AG20443 (cell line): ENCODE measurements at places on chromosomes 4 and X.
A peak's percentile ranks its signal among the peaks of the same experiment; 100 is the strongest.

- peak; percentile 84 for DNase-seq
These were observed 25.8 kb upstream of the CHRNA9 start for GRCh38 chr4:40309250-40309774.

GRCh38 chr4:180512801-180513475, 1730.3 kb upstream of the TENM3 start:
- DNase-seq = no peak

GRCh38 chrX:29545878-29546277, 669.5 kb upstream of the MAGEB2 start:
- no peak for DNase-seq

DNA sequence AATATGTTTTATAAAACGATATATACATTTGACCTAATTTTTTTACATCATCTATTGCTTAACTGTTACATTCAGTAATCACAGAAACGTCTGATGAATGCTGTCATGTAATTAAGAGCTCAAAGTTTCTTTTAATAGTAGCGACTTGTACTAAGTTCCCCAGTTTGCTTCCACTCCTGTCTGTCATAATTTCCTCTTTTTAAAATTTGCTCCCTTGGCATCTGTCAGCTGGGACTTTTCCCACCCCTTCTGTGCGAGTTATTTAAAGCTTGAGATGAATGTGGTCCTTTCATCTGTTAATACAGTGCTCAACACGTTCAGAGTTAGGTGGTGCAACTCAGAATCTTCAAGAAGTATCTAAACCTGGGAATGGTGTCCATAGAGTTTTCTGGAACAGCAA, 1.2 kb downstream of the RAP1GDS1 start:
- no peak for DNase-seq

DNA sequence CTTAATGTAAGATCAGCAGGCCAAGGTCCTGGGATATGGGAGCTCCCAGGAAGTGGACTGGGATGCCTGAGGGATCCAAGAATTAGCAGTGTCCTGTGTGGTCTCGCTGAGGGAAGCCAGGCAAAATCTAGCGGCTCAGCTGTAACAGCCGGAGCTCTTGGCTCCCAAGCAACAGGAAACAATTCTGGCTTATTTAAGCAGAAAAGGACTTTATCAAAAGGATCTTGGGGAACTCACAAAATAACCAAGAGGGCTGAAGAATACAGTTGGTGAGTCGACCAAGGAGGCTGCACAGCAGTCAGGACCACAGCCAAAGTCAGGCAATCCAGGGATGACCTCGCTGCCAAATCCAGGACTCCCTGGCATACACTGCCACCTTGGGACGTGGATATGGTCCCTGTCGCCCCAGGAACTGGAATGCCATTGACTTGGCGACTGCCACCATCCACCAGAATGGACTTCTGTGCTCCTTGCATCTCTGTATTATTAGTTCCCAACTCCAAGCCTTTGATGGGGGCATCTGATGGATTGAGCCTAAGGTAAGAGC, 165.3 kb upstream of the BCOR start:
- DNase-seq = no peak

DNA sequence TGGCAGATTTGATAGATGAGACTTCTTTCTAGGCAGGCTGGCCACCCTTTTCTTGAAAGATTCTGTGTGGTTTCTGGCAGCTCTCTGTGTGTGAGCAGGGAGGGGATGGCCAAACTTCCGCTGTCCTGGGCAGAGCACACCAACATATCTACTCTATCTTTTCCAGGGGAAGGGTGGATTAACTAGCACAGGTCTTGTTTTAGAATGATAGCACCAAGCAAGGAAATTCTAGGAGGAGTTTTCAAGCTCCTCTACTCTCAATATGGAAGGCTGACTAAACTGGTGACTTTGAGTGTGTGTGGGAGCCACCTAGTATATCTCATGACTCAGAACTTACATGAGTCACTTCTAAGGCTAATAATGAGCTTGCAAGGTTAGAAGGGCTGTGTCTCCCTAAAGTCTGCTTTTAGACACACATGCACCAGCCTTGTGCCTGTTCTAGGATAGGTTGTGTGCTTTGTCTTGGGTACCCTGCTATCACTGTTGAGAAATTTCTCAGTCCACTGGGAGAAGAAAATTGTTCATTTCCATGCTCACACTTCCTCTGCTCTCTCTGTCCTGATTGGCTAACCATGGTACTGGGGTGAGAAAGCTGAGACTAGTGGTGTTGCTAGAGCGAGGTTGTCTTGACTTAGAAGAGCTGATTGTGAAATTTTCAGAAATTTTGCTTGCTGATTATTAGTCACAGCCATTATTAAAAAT, 72.9 kb downstream of the YIPF6 start:
- peak; percentile 34 for DNase-seq

- DNase-seq = peak; percentile 15
These were observed 19.0 kb upstream of the MAGEB2 start for GRCh38 chrX:30196322-30196721.

GRCh38 chr4:106136777-106137331, 179.2 kb downstream of the TBCK start:
- no peak for DNase-seq

- no peak for DNase-seq
These were observed 64.3 kb downstream of the SCML2 start for GRCh38 chrX:18290200-18290599.

DNA sequence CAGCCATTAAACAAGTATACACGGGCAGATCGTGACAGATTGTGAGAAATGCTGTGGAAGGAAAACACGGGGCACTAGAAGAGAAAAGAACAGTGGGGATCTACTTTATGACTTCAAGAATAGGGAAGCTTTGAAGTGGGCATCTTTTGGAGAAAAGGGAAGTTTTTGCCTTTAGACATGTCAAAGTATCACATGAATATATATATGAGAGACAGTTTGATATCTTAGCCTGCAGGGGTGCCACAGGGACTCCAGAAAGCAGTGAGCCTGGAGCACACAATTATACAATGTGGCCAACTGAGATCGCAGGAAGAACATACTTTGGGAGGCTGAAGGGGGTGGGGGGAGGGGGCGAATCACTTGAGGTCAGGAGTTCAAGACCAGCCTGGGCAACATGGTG, 35.7 kb downstream of the RELL1 start:
- no peak for DNase-seq

DNA sequence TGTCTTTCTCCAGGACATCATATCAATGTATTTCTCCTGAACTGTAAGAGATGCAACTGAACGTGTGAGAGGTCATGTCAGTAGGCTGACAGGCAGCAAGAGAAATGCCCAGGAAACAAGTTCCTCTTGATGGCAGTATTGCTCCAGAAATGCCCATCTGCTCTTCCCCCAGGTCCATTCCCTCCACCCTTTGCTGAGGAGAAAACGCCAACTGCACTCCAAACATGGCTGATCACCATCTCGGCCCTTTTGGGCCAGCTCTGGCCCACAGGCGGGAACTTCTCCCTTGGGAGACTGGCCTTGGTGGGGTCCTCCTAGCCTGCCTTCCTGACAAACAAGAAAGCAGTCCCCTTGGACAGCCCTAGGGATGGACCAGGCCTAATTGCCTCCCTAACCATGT, 276.5 kb upstream of the AGTR2 start:
- DNase-seq = no peak

DNA sequence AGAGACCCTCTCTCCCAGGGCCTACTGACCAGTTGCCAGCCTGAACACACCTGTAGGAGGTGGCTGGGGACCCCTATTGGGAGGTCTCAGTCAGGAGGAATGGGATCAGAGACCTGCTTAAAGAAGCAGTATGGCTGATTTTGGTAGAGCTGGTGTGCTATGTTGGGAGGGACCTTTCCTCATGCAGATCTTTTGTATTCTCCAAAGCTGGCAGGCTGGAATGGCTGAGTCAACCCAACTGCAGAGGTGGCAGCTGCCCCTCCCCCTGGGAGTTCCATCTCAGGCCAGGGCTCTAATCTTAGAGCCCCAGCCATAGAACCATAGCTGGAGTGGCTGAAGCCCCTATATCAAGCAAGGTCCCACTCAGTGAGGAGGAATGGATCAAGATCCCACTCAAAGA, 279.3 kb upstream of the BMP3 start:
- no peak for DNase-seq

- no peak for DNase-seq
These were observed 54.2 kb upstream of the CLDN24 start for GRCh38 chr4:183376381-183376780.

GRCh38 chr4:161320377-161320776, 843.4 kb downstream of the FSTL5 start:
- DNase-seq = no peak

GRCh38 chrX:123648028-123648810, 84.6 kb downstream of the THOC2 start:
- no peak for DNase-seq

DNA sequence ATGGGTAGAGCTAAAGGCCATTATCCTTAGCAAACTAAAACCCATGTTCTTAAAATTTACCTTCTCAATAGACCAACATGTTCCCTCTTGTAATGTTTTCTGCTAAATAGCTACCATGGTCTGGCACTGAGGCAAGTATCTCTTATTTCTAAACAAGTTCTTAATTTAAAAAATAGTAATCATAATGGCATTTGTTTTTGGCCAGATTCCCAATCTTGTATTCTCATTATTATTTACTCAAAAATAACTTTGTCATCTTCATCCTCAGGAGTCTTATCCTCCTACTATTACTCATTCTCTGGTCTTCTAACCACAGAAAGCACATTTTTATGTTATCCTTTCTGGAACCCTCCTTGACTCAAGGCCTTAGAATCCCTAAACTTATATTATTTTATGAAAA, 931.2 kb downstream of the CCSER1 start:
- no peak for DNase-seq

GRCh38 chr4:77225022-77225421, 68.0 kb downstream of the CCNG2 start:
- DNase-seq = no peak

DNA sequence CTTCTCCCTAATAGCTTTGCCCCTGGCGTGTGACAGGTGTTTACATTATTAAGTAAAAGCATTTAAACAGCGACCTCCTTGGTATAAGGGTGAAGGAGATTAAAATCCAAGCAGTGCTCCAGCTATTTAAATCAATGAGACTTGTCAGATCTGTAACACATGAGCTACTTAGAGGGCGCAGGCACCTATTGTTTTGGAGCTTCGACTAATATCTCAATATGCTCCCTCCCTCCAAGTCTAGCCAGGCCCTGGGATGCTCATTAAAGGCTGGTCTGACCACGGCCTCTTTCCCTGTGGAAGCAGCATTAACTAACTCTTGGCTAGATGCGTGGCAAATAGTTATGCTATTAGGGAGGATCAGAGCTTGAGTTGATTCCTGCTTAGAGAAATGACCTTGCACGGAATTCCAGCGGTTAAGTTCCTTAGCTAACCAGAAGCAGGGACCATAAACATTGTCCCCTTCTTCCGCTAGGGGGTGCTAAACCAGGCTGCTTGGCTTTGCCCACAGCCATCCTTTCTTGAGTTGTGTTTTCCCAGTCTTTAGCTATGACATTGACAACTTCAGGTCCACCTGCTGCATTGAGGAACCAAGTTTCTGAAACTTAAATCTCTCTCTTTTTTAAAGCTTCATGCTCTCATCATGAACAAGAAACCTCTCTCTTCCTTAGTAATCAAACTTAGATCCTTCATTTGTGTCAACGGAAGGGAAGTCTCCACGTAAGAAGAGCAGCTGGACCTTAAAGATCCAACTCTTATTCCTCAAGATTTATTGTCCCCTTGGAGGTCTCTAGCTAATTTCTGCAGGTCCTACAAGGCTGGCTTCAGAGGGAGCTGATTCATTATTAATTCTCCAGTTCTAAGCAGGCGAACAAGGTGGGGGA, 80.7 kb upstream of the IGFBP7 start:
- DNase-seq = peak; percentile 39

DNA sequence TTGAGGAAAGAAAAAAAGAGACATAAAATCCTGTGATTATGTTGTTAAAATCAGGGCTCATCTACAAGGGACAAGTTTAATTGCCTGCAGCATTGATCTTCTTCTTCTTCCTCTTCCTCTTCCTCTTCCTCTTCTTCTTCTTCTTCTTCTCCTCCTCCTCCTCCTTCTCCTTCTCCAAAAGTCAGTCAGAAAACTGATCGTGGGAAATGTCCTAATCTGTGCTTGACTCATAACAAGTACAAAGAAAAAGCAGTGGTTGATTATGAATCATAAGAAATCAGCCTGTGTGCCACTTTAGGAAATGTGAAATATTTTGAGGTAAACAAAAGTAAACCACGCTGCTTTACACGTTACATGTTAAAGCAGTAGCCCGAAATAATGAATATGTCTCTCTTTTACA, 2.7 kb upstream of the ATP10D start:
- DNase-seq = peak; percentile 25

GRCh38 chrX:153569475-153569874, 29.5 kb downstream of the CCNQ start:
- DNase-seq = no peak

- no peak for DNase-seq
These were observed 644 bp downstream of the ERCC6L start for GRCh38 chrX:72238183-72238582.

DNA sequence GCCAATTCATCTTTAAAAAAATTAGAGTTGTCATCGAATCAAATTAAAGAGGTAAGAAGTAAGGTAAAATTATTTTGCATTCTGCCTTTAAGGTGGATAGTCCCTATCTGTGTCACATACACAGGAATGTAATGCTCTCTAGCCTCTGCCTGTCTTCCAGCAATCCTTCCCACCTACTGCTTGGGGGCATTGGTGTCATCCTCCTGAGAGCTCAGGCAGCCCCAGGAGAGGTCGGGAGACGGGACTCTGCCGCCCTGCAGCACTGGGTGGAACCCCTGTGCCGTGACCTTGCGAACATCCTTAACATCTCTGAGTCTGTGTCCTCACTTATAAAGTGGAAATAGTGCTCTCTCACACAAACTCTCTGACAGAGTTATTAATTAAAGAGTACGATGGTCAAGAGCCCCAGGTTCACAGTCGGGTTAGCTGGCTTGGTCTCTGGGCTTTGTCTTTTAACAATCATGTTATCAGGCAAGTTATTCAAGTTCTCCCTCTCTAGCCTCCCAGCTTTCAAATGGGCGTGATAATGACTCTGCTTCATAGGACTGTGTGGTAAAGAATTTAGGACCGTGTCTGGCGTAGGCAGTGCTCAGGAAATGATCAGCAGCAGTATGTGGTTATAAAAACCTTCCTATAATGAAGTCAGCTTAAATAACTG, 10.2 kb downstream of the TLR3 start:
- no peak for DNase-seq

DNA sequence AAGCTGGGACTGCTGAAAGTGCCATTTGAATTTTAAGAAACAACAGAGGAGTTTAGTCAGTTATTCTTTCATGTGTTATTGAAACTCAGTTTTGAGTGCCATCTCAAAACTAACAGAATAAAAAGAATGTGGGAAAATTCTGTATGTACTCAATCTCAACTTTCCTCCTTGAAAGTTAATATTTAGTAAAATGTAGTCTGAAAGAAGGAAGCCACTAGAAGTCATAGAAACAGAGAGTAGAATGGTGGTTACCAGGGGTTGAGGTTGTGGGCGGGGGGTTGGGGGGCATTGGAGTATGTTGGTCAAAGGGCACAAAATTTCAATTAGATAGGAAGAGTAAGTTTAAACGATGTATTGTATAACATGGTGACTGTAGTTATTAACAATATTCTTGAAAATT, 628.3 kb upstream of the MAGEB2 start:
- no peak for DNase-seq

DNA sequence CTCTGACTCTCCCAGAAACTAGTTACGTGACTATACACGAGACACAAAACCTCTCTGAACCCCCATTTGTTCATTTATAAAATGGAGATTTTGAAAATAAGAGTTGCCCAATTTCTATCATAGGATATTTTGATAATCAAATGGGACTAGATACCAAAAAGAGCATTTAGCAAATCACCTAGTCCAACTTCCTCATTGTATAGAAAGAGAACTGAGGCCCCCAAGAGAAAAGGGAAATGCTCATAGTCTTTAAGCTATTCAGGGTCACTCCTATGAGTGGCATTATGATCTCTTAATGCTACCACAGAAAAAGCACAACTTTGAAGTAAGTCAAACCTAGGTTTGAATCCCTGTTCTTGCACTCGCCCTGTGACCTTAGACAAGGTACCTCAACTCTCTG, 62.7 kb downstream of the BMP15 start:
- DNase-seq = no peak
